ENCODE measurements at places on chromosomes 6 and 20.
A peak's percentile ranks its signal among the peaks of the same experiment; 100 is the strongest.

- no peak for DNase-seq
Measured at GRCh38 chr6:96803106-96803481, 34.2 kb downstream of the GPR63 start.

DNA sequence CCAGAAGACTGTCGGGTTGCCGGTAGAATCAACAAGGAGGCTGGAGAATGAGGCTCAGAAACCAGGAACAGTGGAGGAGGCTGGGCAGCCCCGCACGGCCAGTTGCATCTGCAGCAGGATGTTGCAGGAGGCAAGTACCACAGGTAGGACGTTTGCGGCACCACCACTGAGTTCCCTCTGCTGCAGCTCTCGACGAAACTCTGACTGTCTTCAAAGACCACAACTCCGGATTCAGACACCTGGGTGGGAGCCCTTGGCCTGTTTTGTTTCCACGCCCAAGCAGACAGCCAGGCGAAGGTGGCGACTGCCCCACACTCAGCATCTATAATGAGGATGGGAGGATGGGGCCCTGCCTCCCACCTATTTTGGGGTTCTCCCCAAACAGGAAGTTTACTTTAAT lies 218.2 kb downstream of the ZDHHC14 start:
- DNase-seq: no peak

GRCh38 chr20:33908336-33908735 lies 85.4 kb upstream of the RALY start:
- DNase-seq: no peak

- no peak for DNase-seq
Measured at GRCh38 chr20:63940472-63941266, 15.5 kb downstream of the UCKL1 start.

DNA sequence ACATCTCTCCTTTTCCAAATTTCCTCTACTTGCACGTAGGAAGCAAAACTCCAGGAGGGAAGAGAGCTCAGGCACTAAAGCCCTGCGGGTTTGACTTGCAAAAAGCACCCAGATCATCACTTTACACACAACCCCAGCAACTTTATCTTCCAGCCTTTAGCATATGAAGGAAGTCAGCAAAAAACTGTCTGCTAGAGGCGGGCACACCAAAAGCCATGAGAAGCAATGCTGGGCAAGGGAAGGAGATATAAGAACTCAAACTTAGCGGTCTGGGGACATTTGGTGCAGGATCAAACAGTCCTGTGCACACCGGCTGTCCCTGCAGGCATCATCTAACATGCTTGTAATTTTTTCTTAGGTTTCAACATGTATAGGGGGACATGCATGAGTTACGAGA lies 113.3 kb downstream of the JPH2 start:
- no peak for DNase-seq

GRCh38 chr20:48949304-48950170 lies 28.0 kb downstream of the ARFGEF2 start:
- no peak for DNase-seq

- no peak for DNase-seq
Measured at GRCh38 chr6:53623497-53623896, 42.1 kb downstream of the KLHL31 start.

- no peak for DNase-seq
Measured at GRCh38 chr20:6120491-6120988, 2.3 kb downstream of the FERMT1 start.

- DNase-seq: peak; percentile 83
Measured at GRCh38 chr6:36912586-36912985, 26.8 kb downstream of the C6orf89 start.

DNA sequence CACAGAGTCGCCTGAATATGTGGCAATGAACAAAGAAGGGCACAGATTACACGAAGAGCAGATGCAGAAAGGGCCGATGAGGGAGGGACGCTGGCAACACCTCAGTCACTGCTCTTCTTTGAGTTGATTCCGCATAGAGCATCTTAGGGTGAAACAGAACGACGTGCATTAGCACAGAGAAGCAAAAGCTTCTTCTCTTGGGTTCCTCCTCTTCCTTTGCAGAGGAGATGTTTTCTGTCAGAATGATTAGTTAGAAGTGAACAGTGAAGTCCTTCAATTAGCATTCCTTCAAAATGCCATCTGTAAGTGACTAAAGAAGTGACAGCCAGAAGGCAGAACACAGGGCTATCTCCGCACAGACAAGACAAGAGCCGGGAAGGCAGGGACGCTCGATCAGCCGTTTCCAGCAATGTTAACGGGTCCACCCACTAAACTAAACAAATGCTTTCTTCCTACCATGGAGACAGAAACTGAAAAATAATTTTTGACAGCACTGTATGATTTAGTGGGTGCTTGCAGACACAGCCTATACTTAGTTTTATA lies 219.8 kb upstream of the AGPAT4 start:
- no peak for DNase-seq

- DNase-seq: no peak
Measured at GRCh38 chr6:110661414-110661813, 153.9 kb downstream of the CDK19 start.

GRCh38 chr6:3813150-3813780 lies 35.9 kb upstream of the FAM50B start:
- DNase-seq: no peak

- no peak for DNase-seq
Measured at GRCh38 chr20:41524980-41525613, 93.1 kb downstream of the CHD6 start.

DNA sequence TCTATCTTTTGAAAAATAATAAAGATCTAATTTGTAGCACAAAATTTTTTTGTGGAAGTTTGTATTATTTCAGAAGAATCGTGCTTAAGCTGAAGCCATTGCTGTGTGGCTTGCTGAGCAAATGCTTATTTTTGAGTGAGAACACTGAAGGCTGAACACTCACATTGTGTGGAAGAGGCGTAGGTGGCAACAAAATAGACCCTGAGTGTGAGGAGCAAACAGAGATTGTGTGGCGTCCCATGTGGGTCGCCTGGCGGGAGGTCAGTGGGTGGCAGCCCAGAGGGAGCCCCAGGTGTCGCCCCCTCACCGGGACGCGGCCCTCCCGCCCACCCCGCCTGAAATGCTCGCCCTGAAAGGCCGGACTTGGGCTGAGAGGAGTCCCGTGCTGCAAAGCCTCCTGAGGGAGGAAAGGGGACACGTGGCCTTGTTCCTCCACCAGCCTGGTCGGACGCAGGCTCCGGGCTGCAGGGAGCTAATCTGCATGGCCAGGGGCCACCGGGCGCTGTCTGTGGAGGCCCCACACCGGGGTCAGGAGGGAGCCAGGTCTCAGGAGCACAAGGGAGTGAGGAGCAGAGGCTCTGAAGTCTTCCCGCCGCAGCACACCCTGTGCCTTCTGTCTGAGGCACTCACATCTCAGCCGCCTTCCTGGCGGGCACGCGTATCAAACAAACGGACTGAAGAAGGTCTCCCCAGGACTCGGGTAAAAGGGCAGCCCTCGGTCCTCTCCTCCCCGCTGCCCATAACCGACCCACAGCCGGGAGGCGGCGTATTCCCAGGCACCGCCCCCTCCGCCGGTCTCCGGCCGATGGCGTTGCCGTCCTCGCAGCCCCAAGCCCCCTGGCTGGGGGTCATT lies 15.9 kb downstream of the DDO start:
- no peak for DNase-seq

DNA sequence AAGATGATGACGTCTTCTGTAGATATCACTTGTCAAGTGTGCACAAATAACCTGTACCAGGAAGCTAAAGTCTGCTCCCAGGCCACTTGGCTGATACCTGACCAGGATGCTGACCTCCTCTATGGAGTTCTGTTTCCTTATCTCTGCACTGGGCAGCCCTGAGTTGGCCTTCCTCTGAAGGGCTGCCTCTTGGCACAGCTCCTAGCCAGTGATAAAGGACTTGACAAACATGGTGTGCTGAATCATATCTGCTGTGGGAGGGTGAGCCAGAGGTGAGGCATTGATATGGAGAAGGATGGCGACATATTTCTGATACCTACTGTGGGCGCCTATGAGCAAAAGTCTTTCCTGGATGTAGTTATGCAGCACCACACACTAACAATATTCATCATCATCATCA lies 32.8 kb upstream of the FOXA2 start:
- DNase-seq: no peak

- DNase-seq: no peak
Measured at GRCh38 chr6:37731371-37731770, 33.7 kb upstream of the MDGA1 start.

DNA sequence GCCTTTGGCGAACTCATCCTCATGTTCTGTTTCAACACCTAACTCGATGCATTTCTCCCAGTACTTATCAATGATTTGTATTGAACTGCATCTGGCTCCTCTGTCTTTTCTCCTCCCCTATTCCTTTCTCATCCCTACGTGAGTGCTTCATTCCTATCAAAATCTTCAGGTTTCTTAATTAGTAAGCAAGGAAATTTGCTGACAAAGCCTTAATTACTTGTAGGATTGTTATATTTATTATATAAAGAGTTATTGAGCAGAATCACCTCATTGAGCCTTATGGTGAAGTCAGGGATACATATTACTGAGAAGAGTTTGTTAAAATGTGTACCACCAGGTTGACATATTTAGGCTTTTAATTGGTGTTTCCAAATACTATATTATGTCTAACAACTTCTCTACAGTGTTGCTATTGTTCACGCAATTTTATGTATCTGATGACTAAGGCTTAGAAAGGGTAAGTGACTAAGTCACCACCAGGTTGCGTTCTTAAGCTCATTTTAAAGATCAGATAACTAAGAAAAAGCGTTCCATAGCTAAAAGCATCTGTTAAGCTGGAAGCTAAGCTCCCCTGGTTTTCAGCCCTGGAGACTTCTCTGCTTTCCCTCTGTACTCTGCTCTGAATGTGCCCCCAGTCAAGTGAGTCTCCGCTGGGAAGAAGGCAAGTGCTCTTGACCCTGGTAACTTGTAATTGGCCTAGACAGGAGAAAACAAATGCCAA lies 18.9 kb downstream of the SCGN start:
- DNase-seq: no peak

- DNase-seq: no peak
Measured at GRCh38 chr6:155309150-155309549, 5.1 kb downstream of the TFB1M start.

DNA sequence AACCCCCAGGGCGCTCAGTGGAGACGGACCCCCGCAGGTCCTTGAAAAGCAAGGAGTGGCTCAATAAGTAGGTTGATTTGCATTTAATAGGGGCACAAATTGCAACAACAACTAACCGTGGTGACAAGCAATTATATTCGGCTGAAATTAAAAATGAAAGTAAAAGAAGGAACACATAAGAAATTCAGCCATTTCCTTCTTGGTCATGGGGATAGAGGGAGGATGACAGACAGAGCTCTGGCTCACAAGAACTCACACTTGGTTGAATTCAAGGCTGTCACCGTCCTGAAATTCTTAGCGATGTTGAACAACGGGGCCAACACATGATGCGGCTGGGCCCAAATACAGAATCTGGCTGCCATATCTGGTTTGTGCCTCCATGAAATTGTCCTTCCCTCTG lies 129.0 kb downstream of the EDN3 start:
- DNase-seq: no peak

GRCh38 chr6:16253399-16254144 lies 15.2 kb downstream of the GMPR start:
- no peak for DNase-seq

GRCh38 chr6:105430685-105431084 lies 27.8 kb upstream of the PREP start:
- DNase-seq: no peak

DNA sequence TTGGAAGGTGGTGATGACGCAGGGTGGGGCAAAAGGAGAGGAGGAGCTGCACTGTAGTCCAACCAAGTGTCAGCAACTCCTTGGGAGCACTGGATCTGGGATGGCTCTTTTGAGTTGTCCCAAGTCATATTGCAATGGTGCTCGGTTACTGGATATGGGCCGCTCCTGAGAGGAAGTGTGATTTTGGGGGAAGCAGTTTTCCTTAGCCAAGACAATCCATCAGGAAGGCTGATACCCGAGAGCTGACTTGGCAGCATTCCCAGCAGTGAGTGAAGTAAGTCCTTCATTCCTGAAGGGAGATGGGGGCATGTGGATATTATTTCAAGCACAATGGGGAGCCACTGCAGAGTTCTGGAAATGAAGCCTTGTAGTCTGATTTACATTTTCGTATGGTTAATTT lies 354.1 kb downstream of the RFPL4B start:
- no peak for DNase-seq

DNA sequence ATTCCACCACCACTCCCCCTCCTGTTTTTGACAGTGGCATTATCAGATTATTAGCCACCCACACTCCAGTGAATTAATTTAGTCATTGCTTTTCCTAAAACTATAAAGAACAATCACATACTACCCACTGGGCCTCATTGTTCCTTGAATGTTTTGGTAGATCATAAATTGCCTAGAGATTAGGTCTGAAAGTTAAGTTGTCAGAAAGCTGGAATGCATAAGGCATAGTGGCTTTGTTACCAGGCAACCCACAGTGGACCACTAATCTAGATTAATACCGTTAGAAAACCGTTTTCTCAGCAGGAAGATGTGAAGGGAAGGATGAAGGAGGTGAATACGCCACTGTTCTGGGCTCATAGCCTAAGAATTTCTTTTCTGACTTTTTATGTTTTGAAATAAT lies 75.6 kb downstream of the SAMD3 start:
- no peak for DNase-seq

GRCh38 chr6:55694148-55694547 lies 115.2 kb upstream of the HMGCLL1 start:
- DNase-seq: no peak

GRCh38 chr6:134198093-134198492 lies 119.8 kb downstream of the SGK1 start:
- no peak for DNase-seq

DNA sequence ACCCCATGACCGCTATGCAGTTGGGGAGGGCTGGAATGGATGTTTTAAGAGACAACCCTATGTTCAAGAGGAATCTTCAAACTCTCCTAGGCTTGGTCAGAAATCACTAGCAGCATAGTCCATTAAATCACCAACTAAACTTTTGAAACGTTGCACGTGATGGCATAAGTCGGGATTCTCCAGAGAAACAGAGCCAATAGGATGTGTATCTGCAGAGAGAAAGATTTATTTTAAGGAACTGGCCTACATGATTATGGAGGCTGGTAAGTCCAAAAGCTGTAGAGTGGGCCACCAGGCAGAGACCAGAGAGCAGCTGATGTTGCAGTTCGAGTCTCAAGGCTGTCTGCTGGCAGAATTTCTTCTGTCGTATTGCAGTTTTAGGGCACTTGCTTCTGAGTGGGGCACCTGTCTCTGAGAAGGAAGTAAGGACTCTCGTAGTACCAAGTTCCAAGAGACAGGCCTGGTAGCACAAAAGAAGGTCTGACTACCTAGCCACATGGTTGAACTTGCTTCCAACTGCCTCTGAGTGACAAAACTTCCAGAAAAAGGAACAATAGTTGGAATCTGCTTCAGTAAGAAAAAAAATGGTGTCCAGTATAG lies 11.9 kb upstream of the IFNGR1 start:
- no peak for DNase-seq

All from activated CD8-positive, alpha-beta T cell treated with anti-CD3 and anti-CD28 coated beads, Interleukin-2, amount 10 ng/mL, durations not matched to agents 7 days and 5 days (primary cell).